ENCODE measurements at places on chromosomes 3 and 15.

GRCh38 chr3:133494469-133494868, 79.0 kb upstream of the CDV3 start:
- DNase-seq = peak; percentile 33

DNA sequence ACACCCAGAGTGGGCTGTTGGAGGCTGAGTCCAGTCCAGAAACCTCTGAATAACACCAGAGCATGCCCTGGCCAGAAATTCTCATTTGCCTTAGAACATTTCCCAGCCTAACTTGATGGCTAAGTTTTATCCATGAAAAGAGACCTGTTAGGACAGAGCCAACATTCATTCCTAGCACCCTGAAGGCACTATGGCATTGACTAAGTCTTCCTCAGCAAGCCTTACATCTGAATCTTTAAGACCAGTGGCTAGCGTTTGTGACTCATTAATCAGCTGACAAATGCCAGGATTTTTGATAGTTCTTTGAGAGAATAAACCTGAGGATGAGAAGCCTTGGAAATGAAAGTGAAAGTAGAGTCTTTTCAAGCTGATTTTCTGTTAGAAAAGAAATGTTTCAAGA, 1087.1 kb upstream of the ALCAM start:
- DNase-seq = peak; percentile 84

GRCh38 chr15:101723171-101723873, 951 bp downstream of the TARS3 start:
- DNase-seq = peak; percentile 59

DNA sequence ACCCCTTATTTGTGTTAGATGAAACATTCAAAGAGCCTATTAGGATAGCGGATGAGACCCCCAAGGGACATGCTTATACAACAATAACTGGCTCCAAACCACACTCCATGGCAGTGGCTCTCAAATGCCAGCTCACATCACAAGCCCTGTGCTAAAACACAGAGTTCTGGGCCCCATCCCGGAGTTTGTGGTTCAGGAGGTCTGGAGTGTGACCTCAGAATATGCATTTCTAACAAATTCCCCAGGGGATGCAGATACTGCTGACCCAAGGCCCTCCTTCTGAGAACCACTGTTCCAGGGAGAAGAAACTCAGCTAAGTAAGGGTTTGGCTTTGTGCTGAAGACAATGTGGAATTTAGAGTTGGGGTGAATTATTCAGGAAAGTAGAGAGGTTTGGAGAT, 3.6 kb downstream of the CCRL2 start:
- DNase-seq = peak; percentile 40

- DNase-seq = no peak
Measured at GRCh38 chr3:80043226-80043625, 275.4 kb upstream of the ROBO1 start.

DNA sequence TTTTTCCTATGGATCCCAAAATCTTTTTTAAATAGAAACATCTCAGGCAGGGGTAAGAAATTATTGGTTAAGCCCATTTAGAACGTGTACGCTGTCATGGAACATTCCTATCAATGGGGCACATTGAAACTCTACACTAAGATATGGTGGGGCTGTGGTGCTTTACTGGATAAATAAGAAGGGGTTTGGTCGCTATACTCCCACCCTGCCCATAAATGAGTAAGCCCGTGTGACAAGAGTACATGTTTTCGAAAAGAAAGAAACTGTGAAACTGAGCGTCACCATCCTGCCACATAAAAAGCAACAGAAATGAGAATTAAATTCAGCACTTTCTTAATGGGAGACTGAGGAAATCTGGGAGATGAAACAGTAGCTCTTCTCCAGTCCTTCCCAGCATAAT, 929.7 kb upstream of the CFAP20DC start:
- DNase-seq = no peak

- no peak for DNase-seq
Measured at GRCh38 chr3:197854596-197855343, 63.7 kb downstream of the LRCH3 start.

DNA sequence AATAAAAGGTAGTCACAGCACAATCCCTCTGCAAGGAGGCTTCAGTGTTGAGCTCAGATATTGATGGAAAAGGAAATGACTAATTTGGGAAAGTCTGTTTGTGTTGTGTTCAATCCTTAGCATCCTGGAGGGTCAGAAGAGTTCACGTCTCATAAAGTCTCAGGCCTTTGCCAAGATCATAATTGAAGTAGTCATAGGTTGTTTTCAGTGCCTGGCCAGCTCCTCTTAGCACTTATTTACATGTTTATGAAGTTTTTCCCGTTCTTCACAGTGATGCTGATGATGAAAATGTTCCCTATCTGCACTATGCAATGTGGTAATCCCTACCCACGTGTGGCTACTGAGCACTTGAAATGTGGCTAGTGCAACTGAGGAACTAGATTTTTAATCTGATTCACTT, 61.6 kb upstream of the TGFBR2 start:
- peak; percentile 91 for DNase-seq

DNA sequence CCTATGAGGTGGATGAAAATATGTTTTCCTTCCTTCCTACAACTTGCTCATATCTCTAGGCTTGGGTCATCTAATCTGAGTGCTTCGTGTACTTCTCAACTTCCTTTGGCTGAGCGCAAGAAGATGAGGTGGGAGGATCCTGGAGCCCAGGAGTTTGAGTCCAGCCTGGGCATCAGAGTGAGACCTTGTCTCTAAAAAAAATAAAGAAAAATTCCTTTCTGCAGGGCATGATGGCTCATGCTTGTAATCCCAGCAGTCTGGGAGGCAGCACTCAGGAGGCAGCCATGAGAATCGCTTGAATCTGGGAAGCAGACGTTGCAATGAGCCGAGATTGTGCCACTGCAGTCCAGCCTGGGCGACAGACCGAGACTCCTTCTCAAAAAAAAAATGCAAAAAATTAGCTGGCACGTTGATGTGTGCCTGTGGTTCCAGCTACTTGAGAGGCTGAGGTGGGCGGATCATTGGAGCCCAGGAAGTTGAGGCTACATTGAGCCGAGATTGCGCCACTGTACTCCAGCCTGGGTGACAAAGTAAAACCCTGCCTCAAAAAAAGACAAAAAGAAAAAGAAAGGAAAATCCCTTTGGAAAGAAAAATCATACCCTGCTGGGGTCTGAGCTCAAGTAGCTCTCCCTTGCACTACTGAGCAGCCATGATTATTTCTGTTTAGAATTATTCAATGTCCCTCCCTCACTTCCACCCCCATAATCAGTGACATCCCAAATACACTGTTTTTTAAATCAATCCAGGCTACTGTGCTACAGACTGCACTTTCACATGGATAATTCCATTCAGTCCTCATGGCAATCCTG, 28.0 kb upstream of the RAB11A start:
- peak; percentile 24 for DNase-seq

- DNase-seq = no peak
Measured at GRCh38 chr15:33810073-33810595, 158.2 kb upstream of the CHRM5 start.

DNA sequence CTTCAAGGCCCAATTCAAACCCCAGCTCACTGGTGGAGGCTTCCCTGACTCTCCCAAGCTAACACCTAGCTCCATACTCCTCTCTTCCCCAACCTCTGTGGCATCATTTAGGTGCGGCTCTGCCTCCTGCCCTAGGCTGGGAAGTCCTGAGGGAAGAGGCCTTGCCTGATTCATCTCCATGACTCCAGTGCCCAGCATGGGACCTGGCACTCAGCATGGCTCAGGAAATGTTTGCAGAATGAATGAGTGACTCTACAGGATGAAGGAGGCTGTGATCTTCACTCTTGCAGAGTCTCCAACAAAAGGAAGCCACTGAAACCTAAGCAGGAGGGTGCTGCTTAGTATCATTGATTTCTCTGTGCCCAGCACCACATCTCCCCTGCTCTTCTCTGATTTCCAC, 34.5 kb upstream of the INSYN1 start:
- DNase-seq = no peak

GRCh38 chr3:7307410-7307809, 446.5 kb downstream of the GRM7 start:
- DNase-seq = no peak

GRCh38 chr3:16673530-16673929, 68.3 kb upstream of the DAZL start:
- no peak for DNase-seq

- no peak for DNase-seq
Measured at GRCh38 chr3:151919446-151919845, 46.0 kb downstream of the SUCNR1 start.

DNA sequence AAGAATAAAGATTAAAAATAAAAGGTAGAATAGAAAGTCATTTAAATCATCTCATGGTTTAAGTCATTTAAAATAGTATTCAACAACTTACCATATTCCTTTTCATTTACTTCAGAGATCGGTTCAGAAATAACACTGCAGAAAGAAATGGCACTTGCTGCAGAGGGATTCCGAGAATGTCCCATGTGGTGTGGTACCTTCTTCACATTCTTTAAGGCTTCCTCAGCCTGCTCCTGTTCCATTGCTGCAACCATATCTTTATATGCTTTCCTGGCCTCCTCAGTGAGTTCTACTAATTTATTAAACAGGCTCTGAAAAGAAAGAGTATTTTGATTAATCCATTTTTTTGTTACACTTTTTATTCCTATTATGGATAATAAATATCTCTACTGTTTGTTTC, 32.6 kb upstream of the SHC4 start:
- DNase-seq = no peak

DNA sequence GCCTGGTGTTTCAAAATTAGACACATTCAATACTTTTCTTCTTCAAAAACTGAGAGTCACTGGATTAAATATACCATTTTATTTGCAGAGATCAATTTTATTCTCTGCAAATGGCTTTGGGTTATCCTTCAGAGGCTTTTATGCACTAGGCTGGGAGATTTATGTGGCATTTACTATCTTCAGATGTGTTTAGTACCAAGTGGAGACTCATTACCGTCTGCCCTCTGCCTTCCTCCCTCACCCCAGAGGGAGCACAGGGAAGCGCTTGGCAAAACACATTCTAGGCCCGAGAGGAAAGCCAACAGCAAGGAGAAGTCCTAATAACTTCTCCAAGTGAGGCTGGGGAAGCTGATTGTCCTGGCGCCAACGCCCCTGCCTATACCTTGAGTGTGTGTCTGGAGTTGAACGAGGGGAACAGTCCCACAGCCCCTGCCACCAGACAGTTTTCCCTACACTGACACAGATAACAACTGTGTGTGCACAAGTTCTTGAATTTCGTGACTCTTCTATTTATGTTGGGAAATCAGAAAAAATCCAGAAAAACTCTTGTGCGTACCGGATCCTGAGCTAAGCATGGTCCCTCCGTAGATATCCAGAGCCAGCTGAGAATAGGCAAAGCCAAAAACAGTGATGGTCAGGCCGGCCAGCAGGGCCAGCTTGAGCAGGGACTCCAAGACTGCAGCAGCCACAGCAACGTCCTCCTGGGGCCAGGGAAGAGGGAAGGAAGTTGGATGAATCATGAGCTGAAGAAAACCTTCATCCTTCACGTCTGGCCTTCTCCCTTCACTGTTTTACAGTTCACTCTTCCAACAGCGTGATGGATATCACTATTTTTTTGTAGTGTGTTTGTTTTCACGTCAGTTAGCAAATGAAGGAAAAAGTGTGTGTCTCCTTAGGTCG, 26.6 kb downstream of the RFT1 start:
- no peak for DNase-seq

GRCh38 chr3:52149021-52149420, 5.2 kb downstream of the POC1A start:
- DNase-seq = no peak

DNA sequence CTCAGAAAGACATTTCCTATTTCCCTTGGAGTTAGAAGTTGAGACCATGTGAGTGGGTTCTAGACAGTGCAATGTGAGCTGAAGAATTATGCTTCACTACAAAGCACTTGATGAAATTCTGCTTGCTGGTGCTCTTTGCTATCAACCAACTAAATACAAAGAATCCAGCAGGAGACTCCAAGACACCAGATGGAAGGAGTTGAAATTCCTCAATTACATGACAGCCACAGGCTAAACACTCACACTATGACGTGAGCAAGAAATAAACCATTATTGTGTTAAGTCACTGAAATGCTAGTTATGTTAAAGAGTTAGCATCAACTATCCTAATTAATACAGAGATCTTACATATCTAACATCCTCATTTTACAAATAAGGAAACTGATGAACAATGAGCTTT, 8.2 kb upstream of the MAP4 start:
- DNase-seq = peak; percentile 38

DNA sequence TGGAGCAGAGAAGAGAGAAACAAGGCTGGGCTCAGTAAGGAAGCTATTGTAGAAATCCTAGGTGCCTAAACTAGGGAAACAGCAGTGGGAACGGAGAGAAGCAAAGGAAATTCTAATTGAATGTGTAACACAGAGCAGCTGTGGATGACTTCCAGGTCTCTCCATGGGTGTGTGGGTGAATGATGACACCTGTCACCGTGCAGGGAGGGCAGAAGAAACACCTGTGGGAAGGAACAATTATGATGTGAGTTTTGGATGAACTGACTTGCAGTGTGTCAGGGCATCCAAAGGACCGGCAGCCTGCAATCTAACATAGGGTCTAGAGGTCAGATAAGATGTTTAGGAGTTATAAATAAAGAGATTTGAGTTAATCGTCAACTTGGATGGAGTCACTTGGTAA, 144.2 kb downstream of the RYR3 start:
- no peak for DNase-seq

- peak; percentile 98 for DNase-seq
Measured at GRCh38 chr3:8501371-8502131, at the start of gene LMCD1. LMCD1 (plus strand) TSS chr3:8501823; CDS start chr3:8501939, 116 bp downstream.

GRCh38 chr15:81317642-81318017, 6.3 kb downstream of the STARD5 start:
- no peak for DNase-seq

DNA sequence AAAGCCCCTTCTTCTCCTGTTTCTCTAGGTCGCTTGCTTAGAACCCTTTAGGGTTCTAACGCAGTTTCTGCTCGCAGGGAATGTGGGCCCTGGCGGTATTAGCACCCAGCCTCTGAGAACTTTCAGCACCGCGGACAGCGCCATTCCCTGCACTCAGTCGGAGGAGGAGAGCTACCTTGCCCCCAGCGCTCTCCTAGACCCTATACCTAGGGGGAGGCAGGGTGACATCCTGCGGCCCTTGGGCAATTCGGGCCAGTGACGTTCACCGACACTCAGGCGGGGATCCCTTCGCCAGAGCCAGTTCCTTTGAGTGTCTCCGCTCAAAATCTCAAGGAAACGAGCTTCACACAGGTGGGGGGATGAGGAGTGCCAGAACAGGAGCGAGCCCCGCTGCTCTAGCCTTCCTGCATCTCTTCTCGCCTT, 1.3 kb downstream of the SLC7A14 start:
- peak; percentile 66 for DNase-seq

- DNase-seq = no peak
Measured at GRCh38 chr15:56943403-56943802, 25.0 kb downstream of the TCF12 start.

DNA sequence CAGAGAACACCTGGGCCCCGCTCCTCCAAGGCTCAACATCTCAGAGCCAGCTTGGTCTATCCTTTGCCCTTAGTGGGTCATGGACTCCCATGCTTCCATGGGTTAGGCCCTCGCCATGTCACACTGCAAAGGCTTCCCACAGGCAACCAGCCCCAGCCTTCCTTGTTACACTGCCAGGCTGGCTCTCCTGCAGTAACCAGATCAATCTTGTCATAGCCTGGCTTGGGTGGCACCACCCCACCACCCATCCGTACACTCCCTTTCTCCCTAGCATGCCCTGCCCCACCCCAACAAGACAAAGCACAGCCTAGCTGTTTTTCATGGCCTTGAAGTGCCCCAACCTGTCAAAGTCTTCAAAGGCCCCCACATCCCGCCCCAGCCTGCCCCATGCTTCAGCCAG, 30.5 kb downstream of the CA12 start:
- no peak for DNase-seq

GRCh38 chr3:4720316-4721075, 227.3 kb downstream of the ITPR1 start:
- DNase-seq = peak; percentile 80

GRCh38 chr3:34323517-34323916, 525.1 kb downstream of the PDCD6IP start:
- no peak for DNase-seq
